ENCODE measurements at places on chromosomes 5 and 9.
A peak's percentile ranks its signal among the peaks of the same experiment; 100 is the strongest.

- DNase-seq = no peak
Measured at GRCh38 chr5:178350361-178351220, 118.0 kb upstream of the PHYKPL start.

- DNase-seq = no peak
Measured at GRCh38 chr9:99855467-99856176, 33.9 kb downstream of the NR4A3 start.

DNA sequence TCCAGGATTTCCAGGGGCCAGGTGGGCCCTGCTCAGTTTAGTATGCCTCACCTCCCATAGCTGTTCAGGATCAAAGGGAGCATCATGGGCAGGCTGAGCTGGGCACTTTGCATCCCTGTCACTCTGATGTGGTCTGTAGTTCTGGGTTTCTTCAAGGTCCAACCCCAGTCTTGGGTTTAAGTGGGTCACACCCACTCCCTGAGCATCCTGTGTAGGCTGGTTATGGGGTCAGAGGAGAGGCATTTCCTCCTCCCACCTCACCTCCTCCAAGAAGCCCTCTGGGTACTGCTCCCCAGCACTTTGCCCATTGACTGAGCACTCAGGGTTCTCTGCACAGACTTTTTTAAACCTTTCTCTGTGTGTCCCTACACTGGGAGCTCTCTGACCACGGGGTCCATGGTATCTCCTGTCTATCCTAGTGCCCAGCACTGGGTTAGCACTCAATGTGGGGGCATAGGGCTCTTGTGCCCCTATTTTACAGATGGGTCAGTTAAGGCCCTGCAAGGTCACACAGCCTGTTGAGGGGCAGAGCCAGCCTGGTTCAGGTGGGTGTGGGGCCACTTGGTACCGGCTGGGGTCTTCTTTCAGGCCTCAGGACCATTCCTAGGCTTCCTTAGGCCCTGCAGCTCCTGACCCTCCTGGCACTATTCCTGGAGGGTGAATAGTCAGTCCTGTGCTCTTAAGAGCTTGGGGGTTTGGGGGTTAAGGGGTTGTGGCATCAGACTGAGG, 19.0 kb downstream of the CXXC5 start:
- DNase-seq = no peak

DNA sequence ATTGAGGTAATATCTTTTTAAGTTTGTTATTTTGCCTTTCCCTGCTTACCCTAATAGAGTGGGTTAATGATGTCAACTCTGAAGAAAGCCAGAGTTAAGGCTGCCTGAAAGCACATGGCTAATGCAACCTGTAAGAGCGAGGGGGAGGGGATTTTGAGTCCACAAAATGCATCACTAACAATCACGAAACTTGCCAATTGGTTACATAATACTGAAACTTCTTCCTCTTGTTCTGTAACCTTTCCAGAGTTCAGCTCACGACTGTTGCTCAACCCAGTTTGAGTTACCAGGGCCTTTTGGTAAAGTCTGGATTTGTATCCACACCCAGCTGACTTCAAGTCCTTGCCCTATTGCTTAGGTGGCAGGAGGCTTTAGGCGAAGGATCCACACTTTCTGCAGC, 308.8 kb downstream of the EFNA5 start:
- DNase-seq = no peak

- peak; percentile 55 for DNase-seq
Measured at GRCh38 chr5:55634209-55634805, 77.8 kb downstream of the SLC38A9 start.

DNA sequence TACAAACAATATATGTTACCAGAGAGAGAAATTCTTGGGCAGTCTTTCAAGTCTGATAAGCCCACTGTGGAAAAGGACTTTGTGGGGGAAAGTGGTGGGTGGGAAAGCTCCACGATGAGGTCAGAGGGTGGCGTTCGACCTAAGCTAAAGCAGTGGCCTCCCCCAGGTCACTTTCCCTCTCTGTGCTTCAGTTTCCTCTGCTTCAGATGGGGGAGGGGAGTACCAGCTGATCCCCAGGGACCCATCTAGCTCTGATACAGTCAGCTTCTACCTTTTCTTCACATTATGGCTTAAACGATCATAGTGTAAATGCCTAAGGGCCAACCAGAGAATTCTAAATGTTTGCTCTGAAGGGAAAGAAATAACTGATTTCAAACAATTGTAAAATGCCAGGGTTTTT, 36.6 kb upstream of the ARSB start:
- no peak for DNase-seq

GRCh38 chr9:5909976-5910375, 19.3 kb downstream of the MLANA start:
- DNase-seq = no peak

DNA sequence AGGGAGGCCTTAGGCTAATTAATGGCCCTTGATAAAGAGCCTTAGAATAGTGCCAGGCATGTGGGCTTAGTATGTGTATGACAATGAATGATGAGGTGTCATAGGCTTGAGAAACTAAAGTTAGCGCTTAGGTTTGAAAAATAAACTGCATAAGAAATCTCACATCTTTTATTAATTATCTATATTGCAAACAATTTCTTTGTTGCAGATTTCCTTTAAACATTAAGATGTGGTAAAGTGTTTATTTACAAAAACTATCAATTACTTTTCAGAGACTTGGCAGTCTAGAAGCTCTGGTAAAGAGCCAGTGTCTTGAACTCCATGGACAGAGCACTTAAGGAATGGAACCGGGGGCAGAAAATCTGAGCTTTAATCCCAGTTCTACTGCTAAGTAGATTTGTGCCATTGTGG, 23.1 kb downstream of the MAP1B start:
- DNase-seq = no peak
